ENCODE measurements at places on chromosomes 1 and 21.

- no peak for DNase-seq
Observed at GRCh38 chr1:116764906-116765862, 11.0 kb downstream of the CD2 start.

DNA sequence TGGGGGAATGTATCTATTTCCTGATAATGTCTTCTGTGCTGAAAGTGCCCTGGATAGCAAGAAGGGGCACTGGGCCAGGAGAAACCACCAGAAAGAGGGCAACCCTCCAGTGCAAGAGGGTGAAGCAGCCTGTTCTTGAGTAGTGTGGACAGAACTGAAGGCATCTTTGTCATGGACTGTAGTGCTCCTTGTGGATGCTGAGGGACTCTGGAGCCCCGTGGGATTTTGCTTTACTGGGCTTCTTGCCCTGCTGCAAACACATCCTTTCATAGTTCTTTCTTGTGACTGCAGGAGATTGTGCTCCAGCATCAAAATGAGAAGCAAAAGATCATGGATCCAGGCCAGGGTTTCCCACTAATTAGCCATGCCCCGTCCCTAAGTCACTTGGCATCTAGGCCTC lies 300.6 kb downstream of the ZNF326 start:
- DNase-seq: no peak

GRCh38 chr1:15974855-15975254 lies 1.0 kb downstream of the ZBTB17 start:
- DNase-seq: no peak

GRCh38 chr1:218462587-218462986 lies 117.5 kb downstream of the TGFB2 start:
- DNase-seq: no peak

GRCh38 chr1:79004916-79005315 lies 1.6 kb downstream of the ADGRL4 start:
- DNase-seq: no peak

GRCh38 chr1:42172381-42173133 lies 8.0 kb upstream of the GUCA2A start:
- DNase-seq: no peak

DNA sequence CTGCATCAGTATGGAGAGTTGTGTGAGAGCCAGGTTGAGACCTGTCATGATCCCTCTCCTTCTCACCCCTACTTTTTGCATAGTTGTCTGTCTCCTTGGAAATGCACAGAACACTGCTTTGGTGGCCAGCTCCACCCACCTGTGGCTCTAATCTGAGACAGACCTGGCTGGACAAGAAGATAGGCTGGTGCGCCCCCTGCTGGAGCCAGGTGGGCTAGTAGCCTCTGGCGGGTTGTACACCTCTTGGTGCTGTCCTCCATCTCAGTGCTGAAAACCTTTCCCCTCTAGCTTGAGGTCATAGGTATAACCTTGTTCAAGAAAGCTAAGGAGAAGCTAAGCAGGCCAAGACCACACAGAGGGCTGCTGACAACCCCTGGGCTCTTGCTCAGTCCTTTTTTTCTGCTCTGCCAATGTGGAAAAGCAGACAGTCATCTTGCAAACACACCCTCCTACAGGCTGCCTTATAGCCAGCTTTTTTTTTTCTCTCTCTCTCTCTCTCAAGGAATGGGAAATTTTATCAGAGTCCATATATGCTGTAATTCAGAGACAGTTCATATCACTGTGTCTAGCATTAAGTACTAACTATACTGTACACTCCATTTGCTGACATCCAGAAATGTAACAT lies 58.8 kb upstream of the SPATA6 start:
- no peak for DNase-seq

DNA sequence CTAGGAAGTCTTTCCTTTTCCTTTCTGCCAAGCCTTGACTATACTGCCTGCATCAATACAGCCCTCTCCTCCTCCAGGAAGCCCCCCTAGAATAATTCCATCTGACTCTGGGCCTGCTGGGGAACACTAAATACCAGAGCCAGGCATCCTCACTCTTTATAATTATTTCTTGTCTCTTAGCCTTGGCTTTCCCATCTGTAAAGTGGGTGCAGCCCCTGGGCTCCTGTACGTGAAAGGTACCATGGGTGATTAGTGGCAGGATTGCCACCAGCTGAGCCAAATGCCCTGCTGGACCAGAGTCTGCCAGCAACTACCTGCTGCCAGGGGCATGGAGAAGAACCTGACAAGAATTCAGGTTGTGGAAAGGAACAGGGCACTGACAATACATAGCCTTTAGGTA lies 58.7 kb downstream of the LGR6 start:
- no peak for DNase-seq

DNA sequence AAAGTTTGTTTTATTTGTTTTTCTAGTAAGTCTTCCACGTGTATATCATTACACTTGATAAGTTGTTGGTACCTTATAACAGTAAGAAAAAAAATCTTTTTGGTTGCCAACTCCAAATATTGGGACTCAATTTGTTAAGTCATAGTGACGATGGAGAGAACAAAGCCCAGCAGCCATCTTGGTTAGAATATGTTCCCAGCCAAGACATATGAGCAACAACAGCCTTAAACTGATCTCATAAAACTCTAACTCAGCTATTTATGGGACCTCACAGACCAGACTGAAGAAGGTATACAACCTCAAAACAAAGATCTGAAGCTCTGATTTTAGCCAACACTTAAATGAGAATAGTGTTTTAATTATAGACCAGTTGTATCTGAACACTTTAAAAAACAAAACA lies 281.3 kb downstream of the VAV3 start:
- DNase-seq: no peak

GRCh38 chr1:34987018-34987417 lies 1.9 kb upstream of the TMEM35B start:
- no peak for DNase-seq

DNA sequence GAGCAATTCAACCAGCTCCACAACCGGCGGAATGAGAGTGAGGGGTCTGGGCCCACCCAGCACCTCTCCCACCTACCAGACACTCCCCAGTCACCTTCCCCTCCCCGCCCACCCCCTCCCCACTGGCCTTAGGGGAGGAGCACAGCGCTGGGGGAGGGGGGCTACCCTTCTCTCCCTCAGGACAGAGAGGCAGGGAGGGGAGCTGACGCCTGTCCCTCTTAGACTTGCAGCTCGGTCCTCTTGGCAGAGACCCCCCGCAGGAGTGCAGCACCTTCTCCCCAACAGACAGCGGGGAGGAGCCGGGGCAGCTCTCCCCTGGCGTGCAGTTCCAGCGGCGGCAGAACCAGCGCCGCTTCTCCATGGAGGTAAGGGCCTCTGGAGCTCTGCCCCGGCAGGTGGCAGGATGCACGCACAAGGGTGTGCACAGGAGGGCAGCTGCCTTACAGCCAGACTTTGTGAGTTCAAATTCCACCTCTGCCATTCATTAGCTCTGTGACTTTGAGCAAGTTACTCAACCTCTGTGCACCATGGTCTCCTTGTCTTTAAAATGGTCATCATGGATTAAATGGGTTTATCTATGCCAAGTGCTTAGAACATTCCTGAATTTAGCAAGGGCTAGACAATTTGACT lies 18.9 kb downstream of the CDK18 start:
- DNase-seq: no peak

DNA sequence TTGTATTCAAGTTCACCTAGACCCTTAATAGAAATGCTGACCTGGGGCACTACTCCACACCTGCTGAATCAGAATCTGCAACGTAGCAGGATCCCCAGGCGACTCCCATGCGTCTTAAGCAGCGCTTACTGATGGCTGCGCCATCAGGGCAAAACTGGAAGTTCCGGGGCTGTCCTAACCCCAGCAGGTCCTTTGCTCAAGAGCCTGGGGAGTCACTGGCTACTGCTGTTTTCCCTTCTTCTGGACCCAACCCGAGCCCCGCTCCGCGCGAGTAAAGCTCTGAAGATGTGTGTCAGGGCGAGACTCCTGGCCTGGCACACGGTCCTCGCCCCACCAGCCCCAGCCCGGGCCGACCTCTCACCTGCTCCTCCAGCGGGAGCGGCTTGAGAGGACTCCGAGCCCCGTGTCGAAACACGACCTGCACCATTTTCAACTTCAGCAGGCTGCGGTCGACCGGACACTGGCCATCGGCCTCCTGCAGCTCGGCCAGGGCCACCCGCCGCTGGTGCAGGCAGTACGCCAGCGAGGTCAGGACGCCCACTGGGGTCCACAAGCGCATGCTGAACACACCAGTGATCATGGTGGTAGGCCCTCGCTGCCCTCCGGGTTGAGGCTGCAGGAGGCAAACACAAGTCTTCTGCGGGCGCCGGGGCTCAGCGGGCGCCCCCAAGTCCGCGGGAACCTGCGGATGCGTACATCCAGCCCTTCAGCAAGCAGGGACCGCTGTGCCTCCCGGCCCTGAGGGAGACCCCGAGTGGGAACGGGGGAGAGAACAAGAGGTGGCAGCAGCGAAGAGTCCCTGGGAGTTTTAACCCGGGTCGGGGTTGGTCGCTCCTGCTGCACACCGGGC lies 630 bp downstream of the ACP6 start:
- no peak for DNase-seq

- no peak for DNase-seq
Observed at GRCh38 chr1:12184008-12184681, 17.4 kb downstream of the TNFRSF1B start.

All from activated CD4-positive, CD25-positive, alpha-beta regulatory T cell (primary cell).